WTC11 (cell line): ENCODE measurements at places on chromosomes 16 and 17. TPM values are rescaled to one million over a fixed set of nuclear protein-coding genes. Genes with fewer than 3 reads are reported as not detected.

GRCh38 chr17:56604691-56605290 is 11.3 kb downstream of the NOG start:
- peaks cover 5% of the 10 kb centered on the region; the same call in 1 of the 2 replicates for H3K27me3 ChIP-seq
- H3K4me3 ChIP-seq = no peak overlapping the region
- no peaks in the 10 kb centered on the region for H3K4me1 ChIP-seq
- H3K27ac ChIP-seq = no peak overlapping the region

GRCh38 chr16:87757841-87758426 is 7.9 kb downstream of the KLHDC4 start:
- H3K27ac ChIP-seq = no peak overlapping the region
- no peak for DNase-seq

DNA sequence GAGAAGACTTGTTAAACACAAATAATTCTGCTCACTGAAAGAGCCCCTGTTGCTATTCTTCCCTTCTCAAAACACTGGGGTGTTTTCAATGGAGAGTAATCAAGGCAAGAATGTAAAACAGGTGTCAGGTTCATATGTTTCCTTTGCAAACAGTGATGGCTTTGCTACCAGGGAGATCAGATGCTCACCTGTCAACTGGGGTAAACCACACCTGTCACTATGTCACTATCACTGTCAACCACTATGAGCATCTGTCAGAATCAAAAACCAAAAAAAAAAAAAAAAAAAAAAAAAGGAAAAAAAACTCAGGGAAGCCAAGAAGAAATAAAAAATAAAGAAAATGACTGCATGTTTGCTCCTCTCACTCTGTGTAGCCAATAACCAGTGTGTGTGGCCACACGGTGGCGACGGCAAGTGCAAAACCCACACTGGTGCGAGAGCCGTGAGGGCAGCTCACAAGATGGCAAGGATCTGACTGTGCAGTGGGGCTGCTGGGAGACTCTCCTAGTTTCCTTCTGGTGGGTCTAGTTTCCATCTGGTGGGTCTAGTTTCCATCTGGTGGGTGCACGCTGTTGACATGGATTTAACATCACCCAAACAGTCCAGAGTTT is 22.7 kb downstream of the USP22 start:
- H3K4me3 ChIP-seq = no peak overlapping the region
- no peaks in the 10 kb centered on the region for H3K27me3 ChIP-seq
- no peak for DNase-seq
- peaks cover 3% of the 10 kb centered on the region for H3K4me1 ChIP-seq

GRCh38 chr16:64990101-64990500 is 131.8 kb downstream of the CDH11 start:
- H3K27ac ChIP-seq = no peak overlapping the region
- no peak for DNase-seq
- H3K27me3 ChIP-seq = no peaks in the 10 kb centered on the region
- peaks cover 3% of the 10 kb centered on the region; the same call in 1 of the 2 replicates for H3K4me1 ChIP-seq
- no peak overlapping the region for H3K4me3 ChIP-seq

GRCh38 chr16:58054289-58054688 is 28.7 kb downstream of the MMP15 start:
- no peaks in the 10 kb centered on the region for H3K36me3 ChIP-seq
- H3K4me3 ChIP-seq = no peak overlapping the region
- H3K4me1 ChIP-seq = peaks cover 3% of the 10 kb centered on the region
- no peak overlapping the region for H3K27ac ChIP-seq
- DNase-seq = no peak
- H3K27me3 ChIP-seq = no peaks in the 10 kb centered on the region

CBX2 gene
- total RNA-seq = 78.1 to 85.5 TPM (median 78.7 TPM) in 3 replicates

DNA sequence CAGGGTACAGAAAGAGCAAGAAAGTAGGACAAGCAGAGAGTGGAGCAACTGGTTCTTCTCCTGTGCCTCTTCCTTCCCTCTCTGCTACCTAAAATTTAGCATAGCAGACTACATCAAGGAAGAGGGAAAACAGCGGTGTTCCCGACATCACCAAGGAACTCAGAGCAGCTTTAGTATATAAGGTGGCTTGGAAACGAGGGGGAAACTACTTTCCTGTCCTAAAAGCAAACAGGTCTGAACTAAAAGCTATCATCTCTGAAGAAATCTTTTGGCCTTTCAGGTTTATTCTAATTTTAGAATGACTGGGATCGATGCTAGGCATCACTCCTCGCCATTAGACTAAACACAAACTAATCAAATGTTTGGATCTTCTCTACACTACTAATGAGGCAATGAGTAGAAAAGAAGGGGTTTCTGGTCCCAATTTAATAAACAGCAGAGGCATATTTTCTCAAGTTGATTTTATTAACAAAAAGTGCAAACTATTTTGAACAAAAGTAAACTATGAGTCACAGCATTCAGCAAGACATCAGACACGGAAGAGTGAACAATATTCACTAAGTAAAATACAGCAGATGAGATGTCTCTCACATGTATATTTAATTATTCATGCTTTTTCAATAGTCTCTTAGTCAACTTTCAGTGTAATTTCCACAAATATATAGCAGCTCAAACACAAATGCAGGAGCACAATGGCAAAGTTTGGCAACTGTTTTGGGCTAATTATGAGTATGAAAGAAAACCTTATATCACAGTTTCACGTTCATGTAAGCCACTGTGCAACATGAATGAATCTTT is 108.7 kb downstream of the TRIM37 start:
- H3K27me3 ChIP-seq = no peaks in the 10 kb centered on the region
- H3K27ac ChIP-seq = no peak overlapping the region
- no peak overlapping the region for H3K4me3 ChIP-seq
- H3K36me3 ChIP-seq = peaks cover 30% of the 10 kb centered on the region

- no peak for DNase-seq
- H3K27ac ChIP-seq = no peak overlapping the region
- H3K4me1 ChIP-seq = no peaks in the 10 kb centered on the region
- peaks cover 14% of the 10 kb centered on the region; the same call in 1 of the 2 replicates for H3K36me3 ChIP-seq
- no peak overlapping the region for H3K4me3 ChIP-seq
These were observed 27.3 kb upstream of the VPS4A start for GRCh38 chr16:69283851-69284250.

DNA sequence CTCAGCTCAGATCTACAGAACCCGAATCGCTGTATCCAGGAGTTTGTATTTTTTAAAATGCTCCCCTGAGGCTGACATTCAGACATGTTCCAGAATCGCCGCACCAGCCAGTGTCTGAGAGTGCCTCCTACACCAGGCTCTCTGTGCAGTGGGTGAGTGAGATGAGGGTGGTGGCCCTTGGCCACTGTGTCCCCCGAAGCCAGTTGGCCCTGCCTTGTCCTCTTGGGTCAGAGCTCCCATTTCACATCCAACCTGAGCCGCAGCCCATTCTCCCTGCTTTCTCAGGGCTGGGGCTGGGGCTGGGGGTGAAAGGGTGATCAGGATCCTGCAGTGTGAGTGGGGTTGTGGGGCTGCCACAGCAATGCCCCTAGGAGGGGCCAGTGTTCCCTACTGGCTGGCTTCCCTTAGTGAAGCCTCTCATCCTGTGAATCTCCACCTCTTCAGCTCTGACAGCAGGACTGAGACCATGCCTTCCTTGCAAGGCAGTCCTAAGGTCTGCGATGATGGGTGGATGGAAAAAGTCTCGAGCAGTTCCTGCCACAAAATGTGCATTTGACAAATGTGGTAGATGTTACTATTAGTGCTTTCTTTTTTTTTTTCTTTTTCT is 12.9 kb upstream of the MYCBPAP start:
- H3K4me1 ChIP-seq = no peaks in the 10 kb centered on the region
- no peaks in the 10 kb centered on the region for H3K27me3 ChIP-seq
- H3K4me3 ChIP-seq = no peak overlapping the region
- no peaks in the 10 kb centered on the region for H3K36me3 ChIP-seq
- DNase-seq = no peak

CES3 gene
- 3.3 to 6.0 TPM (median 5.7 TPM) in 3 replicates for total RNA-seq

GRCh38 chr17:3512505-3513171 is 36.8 kb downstream of the ASPA start:
- DNase-seq = peak; percentile 37
- H3K27me3 ChIP-seq = peaks cover 20% of the 10 kb centered on the region
- peaks cover 45% of the 10 kb centered on the region for H3K4me1 ChIP-seq
- peaks cover 3% of the 10 kb centered on the region; the same call in 1 of the 2 replicates for H3K36me3 ChIP-seq
- no peak overlapping the region for H3K27ac ChIP-seq

GRCh38 chr16:73735954-73736353 is 560.7 kb upstream of the PSMD7 start:
- no peaks in the 10 kb centered on the region for H3K4me1 ChIP-seq
- no peak overlapping the region for H3K4me3 ChIP-seq
- H3K36me3 ChIP-seq = peaks cover 31% of the 10 kb centered on the region
- no peak for DNase-seq
- no peak overlapping the region for H3K27ac ChIP-seq
- no peaks in the 10 kb centered on the region for H3K27me3 ChIP-seq

KRT20 gene
- total RNA-seq = 0.21 to 0.42 TPM (median 0.30 TPM) in 3 replicates

TMIGD1 gene
- total RNA-seq = not detected in 3 replicates

DNA sequence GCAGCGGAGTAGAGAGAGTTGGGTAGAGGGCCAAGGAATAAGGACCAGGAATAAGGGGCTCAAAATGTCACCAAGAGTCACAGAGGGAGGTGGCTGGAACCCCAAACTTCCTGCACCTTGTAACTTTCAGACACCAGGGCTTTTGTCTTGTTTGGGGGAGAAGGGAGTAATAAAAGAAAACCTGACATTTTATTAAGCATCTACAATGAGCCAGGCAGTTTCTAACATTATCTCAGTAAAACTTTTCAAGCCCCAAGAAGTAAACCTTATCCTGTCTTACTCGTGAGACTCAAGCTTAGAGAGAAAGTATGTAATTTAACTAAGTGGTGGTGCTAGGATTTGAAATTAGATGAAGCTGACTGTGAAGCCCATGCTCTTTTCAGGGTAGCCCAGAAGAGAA is 848 bp upstream of the MTMR4 start:
- peaks cover 14% of the 10 kb centered on the region for H3K36me3 ChIP-seq
- H3K4me3 ChIP-seq = peak overlapping the region; percentile 78
- no peaks in the 10 kb centered on the region; the same call in 1 of the 2 replicates for H3K27me3 ChIP-seq
- peak overlapping the region; percentile 90 for H3K27ac ChIP-seq
- DNase-seq = no peak

KRTAP9-9 gene
- total RNA-seq = not detected in 3 replicates

DNA sequence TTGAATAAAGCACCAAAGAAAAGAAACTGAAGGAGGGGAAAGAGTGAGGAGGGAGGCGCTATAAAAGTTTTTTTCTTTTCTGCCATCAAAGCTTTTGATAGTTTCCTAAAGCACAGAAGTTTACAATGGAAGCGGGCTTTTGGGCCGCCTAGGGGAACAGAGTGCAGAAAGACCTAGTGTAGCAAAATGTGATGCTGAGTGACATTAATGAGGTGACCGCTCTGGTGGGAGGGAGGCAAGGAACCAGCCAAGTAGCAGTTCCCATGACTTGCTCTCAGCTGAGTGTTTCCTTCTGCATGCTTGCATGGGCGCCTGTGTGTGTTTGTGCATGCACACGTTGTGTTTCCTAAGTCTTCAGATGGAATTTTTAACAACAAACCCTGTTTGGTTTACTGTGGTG is 15.5 kb downstream of the MSI2 start:
- no peak overlapping the region for H3K27ac ChIP-seq
- no peak overlapping the region for H3K4me3 ChIP-seq
- H3K27me3 ChIP-seq = no peaks in the 10 kb centered on the region

AURKB gene
- total RNA-seq = 180 to 215 TPM (median 183 TPM) in 3 replicates

- no peak for DNase-seq
- H3K36me3 ChIP-seq = no peaks in the 10 kb centered on the region
- no peaks in the 10 kb centered on the region for H3K27me3 ChIP-seq
- H3K4me1 ChIP-seq = no peaks in the 10 kb centered on the region
- no peak overlapping the region for H3K27ac ChIP-seq
These were observed 19.1 kb upstream of the CACNG1 start for GRCh38 chr17:67025216-67025792.

GRCh38 chr17:72618001-72618509 is 474.4 kb downstream of the SLC39A11 start:
- H3K27ac ChIP-seq = no peak overlapping the region
- H3K4me3 ChIP-seq = no peak overlapping the region
- no peak for DNase-seq
- no peaks in the 10 kb centered on the region for H3K36me3 ChIP-seq

KRTAP1-5 gene
- total RNA-seq = not detected in 3 replicates

- peaks cover 35% of the 10 kb centered on the region for H3K27me3 ChIP-seq
- H3K36me3 ChIP-seq = no peaks in the 10 kb centered on the region
- peaks cover 19% of the 10 kb centered on the region for H3K4me1 ChIP-seq
- peak; percentile 47 for DNase-seq
- H3K4me3 ChIP-seq = peak overlapping the region; percentile 72
These were observed 12.9 kb upstream of the ODF4 start for GRCh38 chr17:8326511-8327302.

DNA sequence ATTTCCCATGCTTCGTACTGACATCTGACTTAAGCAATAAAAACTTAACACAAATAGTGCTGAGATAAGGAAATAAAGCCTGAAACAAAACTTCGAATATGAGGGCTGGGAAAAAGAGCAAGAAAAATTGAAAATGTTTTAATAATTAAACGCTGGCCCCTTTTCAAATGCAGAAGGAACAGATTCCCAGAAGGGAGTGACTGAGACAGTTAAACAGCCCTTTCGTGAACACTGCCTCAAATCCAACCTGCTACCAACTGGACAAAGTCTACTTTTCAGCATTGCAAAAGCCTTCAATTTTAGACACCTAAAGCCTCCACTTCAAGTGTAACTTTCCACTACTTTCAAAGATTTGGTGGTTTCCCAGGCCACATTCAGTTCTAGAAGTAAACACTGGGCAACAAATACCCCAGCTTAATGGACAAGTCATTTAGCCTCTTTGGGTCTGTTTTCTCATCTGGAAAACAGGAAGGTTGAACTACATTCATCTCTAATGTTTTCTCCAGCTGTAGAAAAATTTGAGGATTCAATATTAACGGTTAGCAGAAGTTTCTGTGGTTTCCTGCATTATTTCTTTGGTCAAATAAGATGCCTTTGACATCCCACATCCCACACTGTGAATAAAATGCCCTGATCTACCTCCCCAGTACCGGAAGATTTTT is 11.8 kb downstream of the RFFL start:
- no peak for DNase-seq
- no peaks in the 10 kb centered on the region for H3K36me3 ChIP-seq
- H3K4me3 ChIP-seq = no peak overlapping the region
- no peak overlapping the region for H3K27ac ChIP-seq

DNA sequence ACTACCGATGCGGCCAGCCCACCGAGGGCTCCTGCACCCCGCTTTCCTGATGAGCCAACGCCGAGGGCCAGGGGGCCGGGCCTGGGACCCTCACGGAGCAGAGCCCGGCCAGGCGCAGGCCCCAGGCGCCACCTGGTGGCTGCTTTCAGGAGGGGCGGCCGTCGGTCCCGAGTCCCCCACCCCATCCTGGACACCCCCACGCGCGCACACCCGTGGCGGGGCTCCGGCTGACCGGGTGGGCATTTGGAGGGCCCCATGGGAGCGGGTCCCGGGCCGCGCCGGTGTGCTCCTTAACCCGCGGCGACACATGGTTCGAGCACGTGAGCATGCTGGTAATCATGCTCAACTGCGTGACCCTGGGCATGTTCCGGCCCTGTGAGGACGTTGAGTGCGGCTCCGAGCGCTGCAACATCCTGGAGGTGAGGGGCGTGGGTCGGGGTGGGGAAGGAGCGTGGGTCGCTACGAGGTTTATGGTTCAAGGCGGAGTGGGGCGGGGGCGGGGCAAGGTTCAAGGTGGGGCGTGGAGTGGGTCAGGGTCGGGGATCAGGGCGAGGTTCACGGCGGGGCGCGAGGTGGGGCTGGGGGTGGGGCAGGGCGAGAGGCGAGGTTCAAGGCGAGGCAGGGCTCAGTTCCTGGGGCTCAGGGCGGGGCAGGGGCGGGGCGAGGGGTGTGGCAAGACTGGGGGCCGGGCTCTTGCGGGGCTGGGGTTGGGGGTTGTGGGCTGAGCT is 30.2 kb downstream of the TPSG1 start:
- H3K36me3 ChIP-seq = no peaks in the 10 kb centered on the region
- DNase-seq = peak; percentile 71
- H3K4me1 ChIP-seq = 0 out of 2 replicates have a peak, but pooled peaks cover 4% of the 10 kb centered on the region

TNFRSF17 gene
- total RNA-seq = 0.18 TPM in 1 of 3 replicates, not detected in the others

- no peak for DNase-seq
- H3K27ac ChIP-seq = no peak overlapping the region
- H3K36me3 ChIP-seq = no peaks in the 10 kb centered on the region
- H3K4me3 ChIP-seq = no peak overlapping the region
- H3K27me3 ChIP-seq = no peaks in the 10 kb centered on the region
- H3K4me1 ChIP-seq = peaks cover 9% of the 10 kb centered on the region; the same call in 1 of the 2 replicates
These were observed 273.7 kb upstream of the KCNJ16 start for GRCh38 chr17:69801368-69801767.
